ENCODE measurements at places on chromosomes 5 and 9.

DNA sequence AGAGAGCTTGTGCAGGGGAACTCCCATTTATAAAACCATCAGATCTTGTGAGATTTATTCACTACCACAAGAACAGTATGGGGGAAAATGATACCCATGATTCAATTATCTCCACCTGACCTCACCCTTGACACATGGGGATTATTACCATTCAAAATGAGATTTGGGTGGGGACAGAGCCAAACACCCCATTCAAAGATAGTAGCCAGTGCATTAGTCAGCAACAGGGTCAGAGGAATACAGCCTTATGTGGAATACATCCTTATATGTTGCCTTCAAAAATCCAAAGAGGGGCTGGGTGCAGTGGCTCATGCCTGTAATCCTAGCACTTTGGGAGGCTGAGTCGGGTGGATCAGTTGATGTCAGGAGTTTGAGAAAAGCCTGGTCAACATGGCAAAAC is 563.2 kb downstream of the CCDC171 start:
- no peak for DNase-seq

DNA sequence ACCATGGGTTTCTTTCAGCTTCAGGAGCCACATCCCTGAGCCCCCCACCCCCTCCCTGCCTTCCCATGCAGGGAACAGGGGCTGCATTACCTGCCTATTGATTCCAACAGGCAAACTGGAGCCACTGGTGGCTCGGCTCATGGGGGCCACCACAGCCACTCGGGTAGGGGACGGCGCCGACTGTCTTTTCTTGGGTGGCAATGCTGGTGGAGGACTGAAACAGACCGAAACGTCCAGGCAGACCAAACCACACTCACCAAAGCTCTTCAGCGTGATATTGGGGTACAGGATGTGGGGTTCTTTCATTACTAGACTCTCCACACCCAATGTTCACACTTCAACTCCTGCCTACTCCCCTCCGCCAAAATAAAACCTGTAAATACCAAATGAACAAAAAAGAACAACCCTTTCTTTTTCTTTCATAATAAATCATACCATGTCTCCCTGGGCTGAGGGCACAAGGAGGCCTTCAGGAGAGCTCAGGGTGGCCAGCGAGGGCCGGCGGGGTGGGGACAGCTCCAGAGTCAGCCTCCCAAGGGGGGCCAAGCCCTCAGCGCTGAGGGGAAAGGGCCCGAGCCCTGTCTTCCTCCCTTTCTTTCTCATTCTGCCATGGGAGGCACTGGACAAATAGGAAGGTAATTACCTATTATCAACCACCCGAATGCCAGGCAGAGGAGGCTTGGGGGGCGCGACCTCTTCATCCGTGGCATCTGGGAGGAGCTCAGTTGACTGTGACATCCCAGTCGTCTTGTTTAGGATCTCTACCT is 83.3 kb downstream of the PRRT1B start:
- DNase-seq, result no peak

GRCh38 chr5:103408408-103408807 is 149.8 kb downstream of the MACIR start:
- DNase-seq, result no peak

DNA sequence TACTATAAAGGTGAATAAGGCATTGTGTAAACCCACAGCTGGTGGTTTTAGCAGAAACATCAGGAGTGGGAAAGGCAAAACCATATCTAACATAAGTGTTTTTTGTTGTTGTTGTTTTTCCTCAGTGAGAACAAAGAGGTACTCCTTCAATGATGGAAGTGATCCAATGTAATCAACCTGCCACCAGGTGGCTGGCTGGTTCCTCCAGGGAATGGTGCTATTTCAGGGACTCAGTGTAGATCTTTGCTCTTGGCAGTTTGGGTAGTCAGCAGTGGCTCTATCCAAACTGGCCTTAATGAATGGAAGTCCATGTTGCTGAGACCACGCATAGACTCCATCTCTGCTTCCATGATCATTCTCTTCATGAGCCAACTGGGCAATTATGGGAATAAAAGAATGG is 10.8 kb downstream of the DMRTA1 start:
- DNase-seq, result no peak

- no peak for DNase-seq
Measured at GRCh38 chr9:109416135-109416706, 81.9 kb downstream of the PTPN3 start.

DNA sequence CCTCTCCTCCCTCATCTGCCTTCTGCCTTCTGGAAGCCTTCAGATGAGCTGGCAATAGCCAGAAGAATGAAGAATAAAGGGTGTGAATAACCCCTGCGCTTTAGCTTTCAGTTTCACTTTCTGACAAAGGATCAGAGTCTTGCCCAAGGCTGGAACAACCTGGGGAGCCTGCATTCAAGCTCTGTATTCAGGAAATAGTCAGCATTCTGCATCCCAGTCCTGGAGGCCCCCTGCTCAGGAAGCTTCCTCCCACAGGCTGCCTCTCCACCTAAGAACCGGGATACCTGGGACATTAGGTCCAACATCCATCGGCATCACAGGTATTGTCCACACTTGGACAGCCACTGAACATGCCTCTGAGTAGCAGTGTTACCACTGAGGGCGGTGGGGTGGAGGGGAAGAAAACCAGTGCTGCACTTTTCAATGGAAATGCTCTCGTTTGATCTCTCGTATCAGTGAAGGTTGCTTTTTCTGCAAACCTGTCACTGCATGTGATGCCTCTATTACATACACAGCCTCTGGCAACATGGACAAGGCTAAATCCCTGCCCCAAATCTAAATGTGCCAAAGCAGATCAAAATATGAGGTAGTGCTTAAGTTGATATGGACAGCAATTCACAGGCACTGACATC is 39.8 kb upstream of the ACO1 start:
- no peak for DNase-seq

DNA sequence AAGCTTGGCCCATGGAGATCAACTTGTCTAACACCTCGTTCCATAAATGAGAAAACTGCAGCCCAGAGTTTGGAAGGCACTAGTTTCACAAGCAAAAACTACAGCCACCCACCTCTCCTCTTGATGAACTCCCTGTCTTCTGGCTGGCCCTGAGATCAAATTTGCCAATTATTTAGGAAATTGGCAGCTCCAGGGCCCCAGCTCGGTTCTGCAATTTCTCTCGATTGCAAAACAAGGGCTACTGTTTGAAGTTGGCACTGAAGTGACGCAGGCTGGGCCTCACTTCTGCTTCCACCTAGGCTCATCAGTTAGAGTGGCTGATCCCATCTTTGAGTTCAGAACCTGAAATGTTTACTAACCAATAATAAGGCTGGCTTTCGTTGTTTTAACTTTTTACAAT is 3.7 kb upstream of the GPX3 start:
- no peak for DNase-seq

- no peak for DNase-seq
Measured at GRCh38 chr5:147410496-147411358, 99.1 kb downstream of the DPYSL3 start.

DNA sequence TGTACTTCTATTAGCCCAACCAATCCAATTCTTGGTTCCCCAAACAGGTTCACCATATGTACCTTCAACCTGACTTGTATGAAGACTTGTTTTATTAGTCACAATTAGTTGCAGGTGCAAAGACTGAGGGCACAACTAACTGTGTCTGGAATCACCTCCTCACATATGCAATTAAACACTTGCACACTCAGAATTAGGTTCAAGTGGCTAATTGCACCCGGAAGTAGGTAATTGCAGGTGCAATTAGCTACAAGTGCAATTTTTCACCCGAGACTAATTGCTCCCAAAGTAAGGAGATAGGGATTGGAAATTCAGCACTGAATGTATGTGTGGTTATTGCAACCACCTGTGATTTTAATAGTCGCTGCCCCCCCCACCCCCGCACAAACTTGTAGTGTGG is 338.9 kb downstream of the ZSWIM6 start:
- DNase-seq, result no peak

GRCh38 chr5:8094304-8094703 is 225.4 kb downstream of the MTRR start:
- no peak for DNase-seq

GRCh38 chr5:134769206-134769605 is 10.6 kb downstream of the DDX46 start:
- no peak for DNase-seq

DNA sequence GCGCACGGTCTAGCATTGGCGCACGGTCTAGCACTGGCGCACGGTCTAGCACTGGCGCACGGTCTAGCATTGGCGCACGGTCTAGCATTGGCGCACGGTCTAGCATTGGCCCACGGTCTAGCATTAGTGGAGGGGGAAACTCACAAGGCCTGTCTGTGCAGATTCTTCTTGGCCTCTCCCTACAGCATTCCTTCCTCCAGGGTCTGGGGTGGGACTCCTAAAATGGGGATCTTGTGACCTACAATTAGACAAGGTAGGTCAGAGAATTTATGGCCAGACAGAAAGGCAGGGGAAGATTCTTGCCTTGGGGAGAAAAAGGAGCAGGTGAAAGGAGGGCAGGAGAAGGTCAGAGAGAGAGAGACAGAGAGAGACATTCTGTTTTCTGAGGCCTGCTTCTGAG is 5.4 kb upstream of the GBGT1 start:
- no peak for DNase-seq

DNA sequence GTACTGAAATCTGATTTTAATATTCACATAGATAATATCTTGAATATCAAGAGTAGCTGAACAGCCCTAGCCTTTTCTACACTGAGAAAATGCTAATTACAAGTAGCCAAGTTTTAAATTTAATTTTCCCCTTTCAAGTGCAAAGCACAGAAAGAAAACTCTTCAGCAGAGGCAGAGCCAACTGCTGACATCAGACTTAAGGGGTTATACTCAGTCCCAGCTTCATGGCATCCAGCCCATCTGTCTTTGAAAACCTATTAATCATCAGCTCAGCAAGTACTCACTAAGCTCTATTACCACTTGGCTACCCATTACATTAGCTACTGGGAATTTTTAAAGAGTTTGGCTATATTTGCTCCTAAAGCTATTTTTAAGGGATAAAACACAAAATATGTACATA is 220.5 kb downstream of the SLC12A2 start:
- DNase-seq, result no peak

DNA sequence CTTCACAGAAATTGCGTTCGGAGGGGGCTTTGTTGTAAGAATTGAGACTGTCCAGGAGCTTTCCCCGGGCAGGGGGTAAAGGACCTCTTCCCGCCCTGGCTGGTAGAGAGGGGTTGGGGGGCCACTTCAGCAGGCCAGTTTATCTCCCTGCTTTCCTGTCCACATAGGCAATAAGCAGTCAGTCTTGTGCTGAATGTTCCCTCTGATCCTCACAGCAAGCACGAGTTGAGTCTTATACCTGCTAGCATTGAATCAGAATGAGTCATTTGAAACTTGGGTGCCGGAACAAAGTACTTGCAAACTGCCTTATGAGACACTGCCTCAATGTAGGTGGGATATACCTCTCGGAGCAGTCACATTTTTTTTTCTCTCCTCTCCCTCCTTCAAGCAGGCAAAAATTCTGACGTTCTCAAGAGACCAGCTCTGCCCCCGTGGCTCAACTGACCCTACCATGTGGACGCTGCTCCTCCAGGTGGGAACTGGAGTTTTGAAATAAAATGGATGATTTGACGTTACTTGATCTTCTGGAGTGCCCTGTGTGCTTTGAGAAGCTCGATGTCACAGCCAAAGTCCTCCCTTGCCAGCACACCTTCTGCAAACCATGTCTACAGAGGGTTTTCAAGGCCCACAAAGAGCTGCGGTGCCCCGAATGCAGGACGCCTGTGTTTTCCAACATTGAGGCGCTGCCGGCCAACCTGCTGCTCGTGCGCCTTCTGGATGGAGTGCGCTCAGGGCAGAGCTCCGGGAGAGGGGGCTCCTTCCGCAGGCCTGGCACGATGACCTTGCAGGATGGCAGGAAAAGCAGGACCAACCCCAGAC is 1.3 kb downstream of the SH3RF2 start:
- DNase-seq, result no peak

DNA sequence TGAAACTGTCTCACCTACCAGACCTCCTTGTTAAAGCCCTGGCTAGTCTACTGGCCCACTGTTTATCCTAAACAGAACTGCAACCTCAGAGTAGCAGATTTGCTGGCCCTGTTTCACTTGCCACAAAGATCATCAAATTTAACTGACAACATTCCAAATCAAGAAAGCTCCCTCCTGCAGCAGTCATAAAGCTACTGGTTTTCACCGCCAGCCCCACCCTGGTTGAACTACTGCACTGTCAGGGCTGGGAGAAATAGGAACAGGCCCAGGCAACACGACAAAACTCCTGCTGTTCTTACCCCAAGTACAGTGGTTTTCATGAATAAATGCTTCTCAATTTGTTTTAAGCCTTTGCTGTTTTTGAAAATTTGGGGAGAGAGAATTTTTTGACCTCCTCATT is 63.0 kb downstream of the NR6A1 start:
- DNase-seq, result no peak

- no peak for DNase-seq
Measured at GRCh38 chr5:41219658-41220269, 6.4 kb upstream of the C6 start.

- DNase-seq, result no peak
Measured at GRCh38 chr9:33135031-33135461, 32.1 kb downstream of the B4GALT1 start.

DNA sequence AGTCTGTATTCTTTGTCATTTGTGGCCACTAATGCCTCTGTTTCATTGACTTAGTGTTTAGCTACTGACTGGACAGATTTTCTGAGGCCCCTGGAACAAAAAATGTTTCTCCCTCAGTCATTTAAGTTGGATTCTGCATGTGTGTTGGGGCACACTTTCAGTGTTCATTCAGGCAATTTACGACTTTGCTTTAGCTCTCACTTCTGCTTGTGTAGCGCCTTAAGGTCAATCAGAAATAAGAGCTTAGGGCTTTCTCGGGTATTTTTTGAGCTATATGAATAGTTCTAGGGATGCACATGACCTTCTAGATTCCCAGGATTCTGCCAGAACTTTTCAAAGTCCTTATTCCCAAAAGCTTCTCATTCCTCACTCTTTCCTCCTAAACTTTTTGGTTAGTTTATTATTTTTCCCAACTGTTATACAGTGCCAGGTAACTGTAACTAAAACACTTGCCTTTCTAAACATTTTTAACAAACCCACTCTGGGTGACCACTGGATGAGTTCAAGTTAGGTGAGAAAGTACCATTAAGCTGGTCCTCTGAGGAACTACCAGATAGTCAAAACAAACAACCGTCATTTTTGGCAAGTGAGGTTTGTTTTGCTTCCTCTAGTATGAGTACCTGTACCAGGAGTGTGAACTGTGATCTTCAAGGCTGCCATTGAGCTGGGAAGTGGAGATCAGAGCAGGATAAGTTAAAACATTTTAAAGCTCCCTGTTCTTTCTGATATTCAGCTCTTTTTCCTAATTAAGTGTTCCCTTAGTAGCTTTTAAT is 571.3 kb upstream of the TLE4 start:
- DNase-seq, result no peak

DNA sequence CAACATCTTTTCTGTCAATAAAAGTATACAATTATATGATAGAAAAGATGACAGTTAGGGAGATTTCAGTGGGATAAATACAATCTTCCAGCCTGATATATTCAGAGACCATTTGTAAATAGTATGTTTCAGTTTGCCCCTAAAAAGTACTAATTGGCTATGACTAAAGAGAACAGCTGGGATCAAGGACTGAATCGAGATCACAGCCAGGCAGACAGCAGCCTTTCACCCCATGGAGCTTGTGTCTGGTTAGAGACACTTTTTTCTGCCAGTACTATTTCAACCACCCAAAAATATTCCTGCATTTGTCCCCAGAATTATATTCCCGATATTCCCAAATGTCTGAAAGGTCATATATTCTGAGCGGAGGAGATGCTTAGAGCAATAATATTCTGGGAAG is 577.3 kb upstream of the TLE4 start:
- DNase-seq, result no peak

GRCh38 chr9:35306283-35306682 is 144.5 kb downstream of the UNC13B start:
- DNase-seq, result no peak

GRCh38 chr9:12212860-12213259 is 480.3 kb upstream of the TYRP1 start:
- DNase-seq, result no peak

- DNase-seq, result no peak
Measured at GRCh38 chr5:5316334-5316733, 106.1 kb upstream of the ICE1 start.
